ENCODE measurements at places on chromosomes 4 and X.

DNA sequence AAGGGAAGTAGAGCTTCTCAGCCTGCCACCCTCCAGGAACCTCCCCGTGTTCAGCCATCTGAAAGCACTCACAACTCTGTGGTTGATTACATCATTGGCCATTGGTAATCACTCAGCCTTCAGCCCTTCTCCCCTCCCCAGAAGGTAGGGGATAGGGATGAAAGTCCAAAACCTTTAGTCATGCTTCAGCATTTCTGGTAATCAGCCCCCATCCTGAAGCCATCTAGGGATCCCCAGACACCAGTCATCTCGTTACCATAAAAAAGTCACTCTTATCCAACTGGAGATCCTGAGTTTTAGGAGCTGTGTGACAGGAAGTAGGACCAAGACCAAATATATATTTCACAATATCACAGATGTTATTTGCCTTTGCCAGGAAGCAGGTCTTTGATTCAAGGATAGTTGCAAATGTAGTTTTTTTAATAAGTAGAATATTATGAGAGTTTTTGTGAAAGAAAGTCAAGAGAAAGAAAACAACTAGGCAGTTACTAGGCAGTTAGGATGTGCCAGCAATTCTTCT lies 364.6 kb upstream of the NOCT start:
- DNase-seq: no peak

GRCh38 chr4:29309050-29309449 lies 1411.1 kb upstream of the PCDH7 start:
- DNase-seq: no peak

- DNase-seq: no peak
Measured at GRCh38 chr4:38989487-38989886, 42.7 kb downstream of the TMEM156 start.

DNA sequence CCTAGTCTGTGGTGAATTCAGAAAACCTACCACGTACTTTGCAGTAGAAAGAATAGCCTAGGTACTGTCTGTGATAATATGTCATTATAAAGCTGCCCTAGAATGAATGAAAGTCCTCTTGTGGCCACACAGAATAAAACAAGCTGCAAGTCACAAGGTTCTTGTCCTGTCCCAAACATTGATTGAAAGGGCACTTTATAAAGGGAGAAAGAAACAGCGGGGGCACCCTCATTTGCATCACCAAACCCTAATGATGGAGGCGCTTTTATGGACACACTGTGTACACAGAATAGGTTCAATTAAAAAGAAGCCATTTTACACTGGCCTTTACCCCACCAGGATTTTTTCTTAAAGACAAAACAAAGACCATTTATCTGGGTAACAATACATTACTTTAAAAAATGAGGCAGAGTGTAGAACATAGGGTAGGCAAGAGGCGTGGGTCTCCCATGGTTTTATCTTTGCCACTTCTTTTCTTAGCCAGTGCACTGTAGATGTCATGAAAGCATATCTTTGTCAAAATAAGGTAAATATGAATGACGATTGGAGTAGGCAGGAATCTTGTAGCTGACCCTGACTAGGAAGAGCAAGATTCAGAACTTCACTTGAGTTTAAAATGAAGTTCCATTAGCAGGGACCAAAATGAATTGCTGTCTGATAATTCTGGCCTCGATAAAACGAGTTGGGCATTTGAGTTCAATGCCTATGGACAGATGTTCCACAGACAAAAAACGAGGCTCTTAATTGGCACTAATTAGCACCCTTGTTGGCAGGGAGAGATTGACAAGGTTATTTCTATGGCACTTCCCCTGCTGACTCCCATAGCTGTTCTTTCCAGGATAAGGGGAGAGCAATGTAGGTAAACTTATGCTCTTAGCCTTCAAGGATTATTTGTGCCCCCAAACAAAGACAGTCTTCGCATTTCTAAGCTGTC lies 365.1 kb downstream of the AFF2 start:
- DNase-seq: no peak

DNA sequence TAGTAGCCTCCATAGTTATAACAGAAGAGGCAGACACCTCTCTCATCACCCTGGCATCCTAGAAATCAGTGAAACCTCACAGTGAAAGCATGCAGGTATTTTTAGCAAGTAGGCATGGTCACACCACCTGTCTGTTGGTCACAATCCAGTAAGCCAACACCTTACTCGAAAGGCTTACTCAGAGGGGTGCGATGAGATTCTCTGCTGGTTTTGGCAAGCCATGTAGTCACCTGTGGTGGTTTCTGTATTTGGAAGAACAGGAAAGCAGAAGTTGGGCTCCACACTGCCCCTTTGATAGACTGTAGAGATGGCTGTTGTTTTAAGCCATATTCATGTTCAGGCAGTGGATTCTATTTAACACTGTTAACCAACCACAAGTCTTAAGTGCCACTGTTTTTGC lies 134.7 kb downstream of the DCLK2 start:
- no peak for DNase-seq

GRCh38 chrX:9749146-9749692 lies 16.4 kb downstream of the GPR143 start:
- no peak for DNase-seq

- no peak for DNase-seq
Measured at GRCh38 chr4:40434126-40434687, 99.1 kb downstream of the CHRNA9 start.

DNA sequence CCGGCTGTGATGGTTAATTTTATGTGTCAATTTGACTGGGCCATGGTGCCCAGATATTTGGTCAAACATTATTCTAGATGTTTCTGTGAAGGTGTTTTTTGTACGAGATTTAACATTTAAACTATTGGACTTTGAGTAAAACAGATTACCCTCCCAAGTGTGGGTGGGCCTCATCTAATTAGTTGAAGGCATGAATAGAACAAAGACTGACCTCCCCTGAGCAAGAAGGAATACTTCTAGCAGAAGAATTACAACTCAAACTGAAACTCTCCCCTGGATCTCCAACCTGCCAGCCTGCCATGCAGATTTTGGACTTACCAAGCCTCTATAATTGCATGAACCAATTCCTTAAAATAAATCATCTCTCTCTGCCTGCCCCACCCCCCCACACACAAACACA lies 132.5 kb downstream of the DHX15 start:
- DNase-seq: no peak

DNA sequence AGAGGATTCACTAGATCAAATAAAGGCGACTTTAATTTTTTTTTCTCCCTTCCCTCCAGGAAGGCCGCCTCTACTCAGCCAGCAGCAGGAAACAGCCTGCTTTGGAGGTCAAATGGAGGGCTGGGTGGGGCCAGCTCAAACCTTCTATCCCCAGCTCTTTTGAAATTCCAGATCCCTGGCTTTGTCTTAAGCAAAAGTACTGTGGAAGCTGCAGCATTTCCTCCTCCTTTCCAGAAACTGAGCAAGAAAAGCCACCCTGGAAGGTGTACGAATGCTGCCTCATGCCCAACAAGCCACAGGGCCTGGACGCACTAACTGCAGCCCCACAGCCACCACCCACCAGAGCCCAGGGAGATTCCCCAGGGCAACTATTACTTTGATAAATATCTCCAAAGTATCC lies 55.1 kb upstream of the ZCCHC13 start:
- no peak for DNase-seq

GRCh38 chr4:86926435-86927086 lies 8.2 kb upstream of the AFF1 start:
- DNase-seq: no peak

DNA sequence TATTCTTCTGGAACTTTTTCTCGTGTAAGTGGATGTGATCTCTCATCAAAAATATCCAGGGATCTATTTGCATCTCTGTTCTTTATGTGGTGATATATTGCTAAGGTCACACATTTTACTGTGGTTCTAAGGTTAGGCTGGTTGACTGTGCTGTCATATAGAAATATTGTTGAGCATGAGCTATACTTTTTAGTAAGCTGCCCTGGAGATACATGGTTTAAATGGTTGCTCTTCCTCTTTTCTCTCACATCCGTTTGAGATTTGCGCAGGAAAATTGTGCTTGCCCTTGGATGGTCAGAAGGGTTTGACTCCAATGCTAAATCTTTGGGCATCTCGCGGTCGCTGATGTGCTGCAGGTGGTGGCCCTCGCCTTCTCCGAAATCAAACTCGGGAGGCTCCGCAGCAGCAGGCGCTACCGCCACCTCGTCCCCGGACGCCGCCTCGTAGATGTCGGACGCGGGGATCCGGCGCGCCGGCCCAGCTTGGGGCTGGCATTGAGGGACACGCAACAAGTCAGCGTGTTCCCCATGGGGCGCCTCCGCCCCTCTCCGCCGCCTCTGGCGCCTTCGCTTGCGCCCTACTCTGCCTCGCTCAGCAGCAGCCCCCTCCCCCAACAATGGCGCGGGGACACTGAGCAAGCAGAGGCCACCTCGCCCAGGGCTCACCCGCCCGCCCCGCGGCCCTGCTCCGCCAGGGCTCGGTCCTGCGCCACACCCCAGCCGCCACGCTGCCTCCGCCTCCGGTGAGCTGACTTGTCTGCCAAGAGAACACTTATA lies 154.5 kb downstream of the MSN start:
- no peak for DNase-seq

DNA sequence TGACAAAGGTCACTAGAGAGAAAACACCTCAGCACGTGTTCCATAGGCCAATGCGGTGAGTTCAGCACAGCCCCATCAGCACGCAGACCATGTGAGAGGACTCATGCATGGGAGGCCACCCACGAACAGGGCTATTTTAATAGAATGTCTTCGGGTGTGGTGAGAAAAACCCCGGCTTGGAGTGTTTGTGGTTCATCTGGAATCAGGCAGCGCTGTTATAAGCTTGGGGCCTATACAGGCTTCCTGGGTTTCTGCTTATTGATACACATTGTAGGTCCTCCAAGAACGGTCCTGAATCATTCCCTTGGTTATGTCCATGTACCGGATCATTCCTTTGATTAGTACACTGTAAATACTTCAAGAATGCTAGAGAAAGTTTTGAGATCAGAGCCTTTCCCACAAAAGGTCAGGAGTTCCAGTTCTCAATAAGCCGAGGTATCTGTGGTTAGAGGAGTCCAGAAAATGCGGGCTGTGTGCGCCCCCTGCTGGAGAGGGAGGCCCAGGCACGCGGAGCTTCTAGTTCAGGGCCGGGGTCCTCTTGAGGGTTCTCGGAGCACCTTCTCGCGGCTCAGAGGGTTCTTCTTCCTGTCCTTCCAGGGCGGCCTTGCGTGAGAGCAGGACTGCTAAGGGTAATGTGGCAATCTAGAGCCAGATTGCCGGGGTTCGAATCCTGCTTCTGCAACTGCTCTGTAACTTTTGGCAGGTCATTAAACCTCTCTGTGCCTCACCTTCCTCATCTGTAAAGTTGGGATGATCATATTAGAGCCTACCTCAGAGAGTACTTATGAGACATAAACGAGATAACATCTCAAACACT lies 51.8 kb downstream of the TLR10 start:
- no peak for DNase-seq

DNA sequence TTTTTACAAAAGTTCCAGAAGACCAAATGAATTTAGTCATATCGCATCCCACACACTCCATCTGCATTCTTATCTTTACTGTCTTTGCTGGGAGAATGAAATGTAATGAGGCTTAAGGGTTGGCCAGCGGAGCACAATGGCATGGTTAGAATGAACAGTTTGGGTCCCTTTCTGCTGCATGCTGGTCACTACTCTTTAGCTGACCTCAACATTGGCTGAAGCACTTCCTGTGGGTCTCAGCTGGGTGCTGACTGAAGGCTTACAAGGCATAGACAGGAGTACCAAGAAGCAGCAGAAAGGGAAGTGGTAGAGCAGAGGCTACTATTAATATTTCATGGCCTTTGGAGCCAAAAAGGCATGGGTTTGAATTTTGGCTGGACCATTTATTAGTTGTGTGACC lies 159.4 kb upstream of the GPC4 start:
- no peak for DNase-seq

GRCh38 chrX:349196-349595 lies 30.6 kb upstream of the GTPBP6 start:
- no peak for DNase-seq
